ENCODE measurements at places on chromosomes 13 and 19.

DNA sequence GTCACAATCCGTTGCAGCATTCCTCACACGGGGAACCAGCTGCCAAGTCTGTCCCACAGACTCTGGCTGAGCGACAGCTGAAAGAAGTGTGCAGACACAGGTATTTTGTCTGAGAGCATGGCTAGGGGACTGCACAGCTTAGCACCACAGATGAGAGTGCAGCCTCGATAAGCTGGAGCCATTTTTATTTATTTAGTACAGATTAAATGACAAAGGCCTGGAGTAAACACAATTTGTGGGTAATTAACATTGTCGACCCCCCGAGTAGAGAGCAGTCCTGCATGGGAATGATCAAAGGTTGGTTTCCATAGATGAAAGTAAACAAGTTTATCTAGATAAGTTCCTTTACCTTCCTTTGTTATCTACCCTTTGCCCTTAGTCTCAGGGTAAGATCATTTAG, 836.2 kb downstream of the DACH1 start:
- DNase-seq: no peak

- no peak for DNase-seq
Measured at GRCh38 chr13:92901739-92902138, 324.9 kb upstream of the GPC6 start.

DNA sequence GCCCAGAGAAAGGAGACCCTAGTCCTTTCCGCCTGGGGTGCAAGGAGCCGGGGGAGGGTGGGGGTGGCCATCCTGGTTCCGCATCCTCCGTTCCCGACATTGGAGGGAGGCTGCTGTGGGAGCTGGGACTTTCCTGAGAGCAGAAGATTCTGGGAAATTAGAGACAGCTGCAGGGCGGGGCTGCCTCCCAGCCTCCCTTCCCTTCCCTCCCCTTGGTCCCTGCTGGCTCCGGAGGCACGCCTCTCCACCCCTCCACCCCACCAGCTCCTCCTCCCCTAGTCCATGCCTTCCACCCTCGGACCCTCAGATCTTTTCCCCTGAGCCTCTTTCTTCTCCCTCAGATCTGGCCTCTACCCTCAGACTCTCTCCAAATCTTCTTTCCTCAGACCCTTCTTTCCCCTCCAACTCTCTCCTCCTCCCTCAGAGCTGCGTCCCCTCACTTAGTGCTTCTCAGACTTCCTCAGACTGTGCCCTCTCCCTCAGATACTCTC, 3.1 kb upstream of the BCL3 start:
- peak; percentile 86 for DNase-seq

DNA sequence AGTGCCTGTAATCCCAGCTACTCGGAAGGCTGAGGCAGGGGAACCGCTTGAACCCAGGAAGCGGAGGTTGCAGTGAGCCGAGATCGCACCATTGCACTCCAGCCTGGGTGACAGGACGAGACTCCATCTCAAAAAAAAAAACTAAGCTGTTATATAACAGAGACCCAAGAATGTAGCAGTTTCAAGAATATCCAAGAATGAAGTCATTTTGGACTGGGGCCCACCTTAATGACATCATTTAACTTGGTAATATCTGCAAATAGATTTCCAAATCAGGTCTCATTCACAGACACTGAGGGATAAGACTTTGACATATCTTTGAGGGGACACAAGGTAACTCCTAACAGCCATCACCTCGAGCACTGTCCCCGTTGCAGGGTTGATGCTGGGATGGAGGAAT, 36.5 kb upstream of the MRI1 start:
- DNase-seq: peak; percentile 73
